ENCODE measurements at places on chromosomes 5 and 9.
A peak's percentile ranks its signal among the peaks of the same experiment; 100 is the strongest.

GRCh38 chr9:116380496-116380995, 227.0 kb downstream of the PAPPA start:
- no peak for DNase-seq

GRCh38 chr9:135908754-135909204, 1.4 kb upstream of the CAMSAP1 start:
- no peak for DNase-seq

DNA sequence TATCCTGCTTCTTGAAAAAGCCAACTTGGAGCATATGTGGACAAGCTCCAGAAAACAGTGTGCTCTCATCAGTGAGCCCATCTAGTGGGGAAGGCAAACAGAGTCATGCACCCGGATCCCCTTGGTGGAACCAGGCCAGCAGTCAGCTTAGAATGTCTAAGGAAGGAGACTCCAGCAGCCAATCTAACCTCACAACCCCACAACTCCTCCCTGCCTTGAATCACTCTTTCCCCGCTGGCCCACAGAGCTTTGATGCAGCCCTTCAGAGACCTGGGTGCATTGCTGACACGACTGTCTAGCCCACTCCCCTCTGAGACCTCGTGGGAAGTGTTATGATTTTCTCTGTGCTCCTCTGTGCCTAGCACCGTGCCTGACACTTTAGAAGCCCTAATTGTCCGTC, 623.7 kb downstream of the BNC2 start:
- DNase-seq: peak; percentile 32

- no peak for DNase-seq
Measured at GRCh38 chr5:179869641-179870402, 11.2 kb upstream of the MRNIP start.

DNA sequence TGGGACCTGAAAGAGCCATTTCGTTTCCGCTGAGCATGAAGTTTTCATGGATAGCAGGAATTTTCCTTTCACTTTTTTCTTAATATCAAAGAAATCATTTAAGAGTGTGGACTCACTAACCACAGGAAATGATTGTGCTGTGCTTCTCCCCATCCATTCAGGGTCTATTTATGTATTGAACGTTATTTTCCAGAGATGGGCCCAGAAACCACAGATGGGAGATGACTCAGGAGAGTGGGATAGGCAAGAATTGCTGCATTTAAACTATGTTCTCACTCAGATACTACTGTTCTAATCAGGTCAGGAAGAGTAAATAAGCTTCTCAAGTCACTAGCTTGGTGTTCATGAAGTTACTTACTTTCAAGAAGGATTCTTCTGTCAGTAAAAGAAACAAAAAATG, 763.8 kb downstream of the DTWD2 start:
- peak; percentile 90 for DNase-seq

DNA sequence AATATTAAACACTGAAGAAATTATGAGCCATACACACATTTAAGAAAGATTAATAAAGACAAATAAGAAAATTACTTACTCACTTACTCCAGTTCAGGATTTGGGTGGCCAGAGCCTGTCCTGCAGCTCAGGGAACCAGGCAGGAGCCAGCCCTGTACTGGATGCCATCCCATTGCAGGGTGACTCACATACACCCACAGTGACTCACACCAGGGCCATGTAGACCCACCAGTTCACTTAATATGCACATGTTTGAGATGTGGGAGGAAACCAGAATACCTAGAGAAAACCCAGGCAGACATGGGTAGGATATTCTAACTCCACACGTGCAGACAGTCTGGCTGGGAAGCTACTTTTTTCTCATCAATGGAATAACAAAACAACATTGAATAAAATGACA, 49.6 kb upstream of the ADRB2 start:
- DNase-seq: peak; percentile 62

GRCh38 chr5:40572937-40573336, 106.8 kb upstream of the PTGER4 start:
- peak; percentile 62 for DNase-seq

- no peak for DNase-seq
Measured at GRCh38 chr5:14722923-14723322, 58.4 kb downstream of the OTULIN start.

GRCh38 chr5:5497152-5497788, 74.8 kb downstream of the ICE1 start:
- DNase-seq: peak; percentile 43

DNA sequence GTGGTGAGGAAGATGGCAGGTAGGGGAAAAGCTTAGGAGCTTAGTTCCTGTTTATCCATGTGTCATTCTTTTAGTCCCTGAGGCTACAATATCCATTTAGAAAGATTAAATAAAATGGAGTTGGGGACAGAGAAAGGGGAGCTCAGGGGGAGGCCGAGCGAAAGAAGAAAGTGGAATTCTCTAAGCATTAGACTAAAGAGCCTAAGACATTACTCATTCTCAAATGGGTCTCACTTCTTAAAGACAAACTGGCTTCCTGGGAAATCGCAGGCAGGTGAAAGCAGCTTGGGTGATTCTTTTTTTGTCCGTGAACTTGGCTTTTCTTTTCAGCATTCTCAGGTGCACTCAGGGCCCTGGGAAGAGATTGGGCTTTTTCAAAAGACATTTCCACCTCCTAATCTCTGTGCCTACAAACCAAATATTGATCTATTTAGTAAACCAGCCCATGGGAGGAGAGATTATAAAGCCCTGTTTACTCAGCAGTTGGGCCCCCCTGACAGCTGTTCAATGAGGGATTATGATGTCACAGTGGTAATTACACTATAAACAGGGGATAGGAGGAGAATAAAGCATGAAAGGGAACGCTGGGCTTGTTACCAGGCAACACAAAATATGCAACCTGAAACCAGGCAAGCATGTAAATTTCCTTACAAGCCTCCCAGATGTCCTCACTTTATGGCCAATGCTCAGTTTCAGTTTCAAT, 584.0 kb downstream of the ACTL7B start:
- DNase-seq: peak; percentile 71

DNA sequence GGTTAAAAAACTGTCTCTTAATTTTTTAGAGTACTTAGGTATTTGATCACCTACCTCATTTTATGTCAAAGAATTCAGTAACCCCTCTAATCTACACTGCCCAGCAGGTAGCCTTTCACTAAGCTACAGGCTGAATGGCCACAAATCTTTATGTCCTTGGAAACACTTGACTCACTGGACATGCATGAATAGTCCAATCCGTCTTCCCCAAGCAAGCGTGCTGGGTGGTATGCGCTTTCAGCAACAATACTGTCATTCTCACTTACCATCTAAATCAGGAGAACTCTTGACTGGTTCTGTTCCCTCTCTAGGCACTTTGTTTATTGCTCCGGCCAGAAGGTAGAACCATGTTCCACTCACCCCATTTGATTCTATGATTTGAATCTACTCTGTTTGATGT, 73.1 kb downstream of the TRPM3 start:
- DNase-seq: no peak

GRCh38 chr5:116365006-116365496, 209.6 kb downstream of the SEMA6A start:
- no peak for DNase-seq

- DNase-seq: no peak
Measured at GRCh38 chr5:76657683-76658311, 34.6 kb upstream of the F2RL2 start.

DNA sequence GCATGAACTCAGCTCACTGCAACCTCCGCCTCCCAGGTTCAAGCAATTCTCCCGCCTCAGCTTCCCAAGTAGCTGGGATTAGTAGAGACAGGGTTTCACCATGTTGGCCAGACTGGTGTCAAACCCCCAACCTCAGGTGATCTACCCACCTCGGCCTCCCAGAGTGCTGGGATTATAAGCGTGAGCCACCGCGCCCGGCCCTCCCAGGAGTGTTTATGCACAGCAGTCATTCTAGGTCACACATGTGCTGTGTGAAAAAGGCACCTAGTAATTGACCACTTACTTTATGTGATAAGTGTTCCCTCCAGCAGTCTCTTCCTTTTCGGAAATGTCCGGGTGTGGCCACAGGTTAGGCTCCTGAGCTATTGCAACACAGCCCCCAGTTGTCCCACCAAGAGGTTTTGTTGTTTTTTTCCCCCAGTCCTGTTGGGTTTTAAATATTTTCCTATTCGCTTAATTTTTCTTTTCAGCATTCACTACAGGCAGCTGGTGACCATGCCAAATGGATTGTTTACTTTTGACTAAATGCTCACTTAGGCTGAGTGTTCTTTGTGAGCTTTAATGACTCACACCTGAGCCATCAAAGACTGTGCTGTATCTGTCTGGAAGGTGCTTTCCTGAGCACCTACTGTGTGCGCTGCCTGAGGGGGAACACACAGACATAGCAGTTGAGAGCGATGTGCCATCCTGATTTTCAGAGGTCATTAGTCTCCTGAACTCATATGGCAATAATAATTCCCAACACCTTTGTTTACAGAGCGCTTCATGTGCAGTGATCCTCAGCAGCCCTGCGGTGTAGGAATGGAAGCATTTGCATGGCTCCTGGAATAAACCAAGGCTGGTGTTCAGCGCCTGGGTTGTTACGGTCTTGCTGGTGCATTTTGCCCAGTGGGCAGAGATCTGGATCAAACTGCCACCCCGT, 94.3 kb downstream of the MVB12B start:
- DNase-seq: no peak

DNA sequence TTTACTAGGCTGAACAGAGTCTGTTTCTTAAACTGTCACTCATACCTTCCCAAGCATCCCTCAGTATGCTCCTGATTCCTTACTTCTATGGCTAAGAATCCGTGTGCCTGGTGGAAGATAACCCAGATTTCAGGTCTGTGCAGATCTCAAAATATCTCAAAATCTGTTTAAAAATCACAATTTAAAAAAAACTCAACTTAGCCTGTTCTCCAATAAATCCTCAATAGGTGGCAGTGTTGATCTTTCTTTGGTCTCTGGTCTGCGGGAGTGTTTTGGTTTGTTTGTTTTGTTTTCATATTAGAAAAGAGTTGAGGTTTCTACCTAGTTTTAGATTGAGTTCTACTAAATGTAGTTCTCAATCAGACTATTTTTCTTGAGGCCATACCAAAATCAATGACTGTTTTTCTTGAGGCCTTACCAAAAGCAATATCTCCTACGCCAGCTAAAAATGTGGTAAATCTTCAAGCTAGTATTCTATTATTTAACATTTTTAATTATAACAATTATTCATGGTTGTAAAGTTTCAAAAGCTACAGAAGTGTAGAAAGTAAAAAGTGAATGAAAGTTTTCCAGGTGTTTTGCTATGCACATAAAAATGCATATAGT, 57.9 kb downstream of the TGFBR1 start:
- peak; percentile 35 for DNase-seq
